NCI-H2081 (cell line): ENCODE measurements at places on chromosomes 6 and 20.

GRCh38 chr20:5001174-5002076, at the start of gene SLC23A2:
TSS of gene SLC23A2 (minus strand) at chr20:5001510. CDS start at chr20:4932562, 68,948 bp downstream.
- DNase-seq: peak; percentile 36

DNA sequence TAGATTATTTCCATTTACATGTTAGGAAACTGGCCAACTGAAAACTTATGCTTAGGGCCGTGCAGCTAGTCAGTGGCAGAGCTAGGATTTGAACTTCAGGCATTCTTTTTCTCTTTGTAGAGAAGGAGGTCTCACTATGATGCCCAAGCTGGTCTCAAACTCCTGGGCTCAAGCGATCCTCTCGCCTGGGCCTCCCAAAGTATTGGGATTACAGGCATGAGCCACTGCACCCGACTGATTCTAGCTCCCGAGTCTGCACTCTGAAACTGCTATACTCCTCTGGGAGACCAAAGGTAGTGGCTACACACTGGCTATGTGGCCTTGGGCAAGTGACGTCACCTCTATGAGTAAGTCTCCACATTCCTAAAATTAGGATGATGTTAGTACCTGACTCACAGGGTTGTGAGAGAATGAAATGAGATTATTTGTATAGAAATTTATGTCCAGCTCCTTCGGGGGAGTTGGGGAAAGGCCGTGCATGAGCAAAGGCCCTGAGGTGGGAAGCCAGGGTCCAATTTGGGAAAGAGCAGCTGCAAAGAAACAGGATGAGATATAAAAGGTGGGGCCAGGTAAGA, 6.4 kb downstream of the PLTP start:
- DNase-seq: no peak

DNA sequence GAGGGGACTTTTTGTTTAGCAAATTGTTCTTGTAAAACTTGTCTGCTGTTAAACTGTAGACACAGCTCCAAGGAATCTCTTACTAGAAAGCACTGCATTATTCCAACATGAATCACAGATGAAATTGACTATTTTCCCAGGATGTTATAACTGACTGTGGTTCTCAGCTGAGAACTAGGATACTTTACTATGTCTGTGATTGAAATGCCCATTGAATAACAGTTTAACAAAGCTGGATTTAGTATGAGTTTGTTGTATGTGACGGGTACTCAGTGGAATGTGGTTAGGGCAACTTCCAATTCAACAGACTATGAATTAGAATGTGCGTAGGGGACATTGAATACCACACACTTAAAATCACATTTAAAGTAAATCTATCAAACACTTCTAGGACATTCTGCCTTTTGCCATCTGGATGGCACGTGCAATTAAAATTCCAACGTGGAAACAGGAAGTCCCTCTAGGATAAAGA, 193.4 kb upstream of the PREP start:
- no peak for DNase-seq

DNA sequence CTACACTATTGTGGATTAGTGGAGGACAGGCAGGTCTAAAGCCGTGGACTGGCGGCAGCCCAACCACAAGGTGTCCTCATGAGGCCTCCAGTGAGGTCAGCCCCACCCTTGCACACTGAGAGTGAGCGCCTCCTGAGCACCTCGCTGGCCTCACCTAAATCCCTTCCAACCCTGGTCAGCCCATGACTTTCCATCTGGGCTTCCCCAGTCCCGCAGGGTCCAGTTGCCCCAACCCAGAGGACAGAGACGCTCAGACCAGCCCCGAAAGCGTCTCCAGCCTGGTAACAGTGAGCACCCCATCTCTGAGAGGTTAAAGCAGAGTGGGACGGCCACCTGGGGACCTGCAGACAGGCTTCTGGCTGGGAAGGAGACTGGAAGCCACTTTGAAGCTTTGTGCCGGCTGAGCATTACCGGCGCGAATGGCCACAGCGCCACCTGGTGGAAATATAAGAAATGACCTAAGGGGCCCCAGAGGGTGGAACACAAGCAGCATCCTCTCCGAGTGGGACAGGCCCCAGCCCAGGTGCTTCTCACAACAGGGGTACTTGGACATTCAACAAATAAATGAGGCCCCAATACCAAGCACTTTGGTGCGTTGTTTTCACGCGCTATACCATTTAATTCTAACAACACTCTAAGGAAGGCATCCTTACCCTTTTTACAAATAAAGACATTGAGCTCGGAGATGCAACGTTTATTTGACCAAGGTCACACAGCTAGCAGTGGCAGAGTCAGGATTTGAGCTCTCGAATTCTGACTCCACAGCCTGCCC, 65.7 kb upstream of the TOP1 start:
- peak; percentile 52 for DNase-seq

DNA sequence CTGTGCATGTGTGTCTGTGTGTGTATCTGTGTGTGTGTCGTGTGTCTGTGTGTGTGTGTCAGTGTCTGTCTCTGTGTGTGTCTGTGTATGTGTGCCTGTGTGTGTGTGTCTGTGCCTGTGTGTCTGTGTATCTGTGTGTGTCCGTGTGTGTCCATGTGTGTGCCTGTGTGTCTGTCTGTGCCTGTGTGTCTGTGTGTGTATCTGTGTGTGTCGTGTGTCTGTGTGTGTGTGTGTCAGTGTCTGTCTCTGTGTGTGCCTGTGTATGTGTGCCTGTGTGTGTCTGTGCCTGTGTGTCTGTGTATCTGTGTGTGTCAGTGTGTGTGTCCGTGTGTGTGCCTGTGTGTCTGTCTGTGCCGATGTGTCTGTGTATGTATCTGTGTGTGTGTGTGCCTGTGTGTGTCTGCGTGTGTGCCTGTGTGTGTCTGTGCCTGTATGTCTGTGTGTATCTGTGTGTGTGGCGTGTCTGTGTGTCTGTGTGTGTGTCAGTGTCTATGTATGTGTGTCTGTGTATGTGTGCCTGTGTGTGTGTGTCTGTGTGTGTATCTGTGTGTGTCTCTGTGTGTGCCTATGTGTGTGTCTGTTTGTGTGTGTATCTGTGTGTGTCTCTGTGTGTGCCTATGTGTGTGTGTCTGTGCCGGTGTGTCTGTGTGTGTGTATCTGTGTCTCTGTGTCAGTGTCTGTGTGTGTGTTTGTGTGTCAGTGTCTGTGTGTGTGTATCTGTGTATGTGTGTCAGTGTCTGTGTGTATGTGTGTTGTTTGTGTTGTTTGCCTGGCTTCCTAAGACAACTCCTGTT, 11.6 kb downstream of the SNPH start:
- no peak for DNase-seq

DNA sequence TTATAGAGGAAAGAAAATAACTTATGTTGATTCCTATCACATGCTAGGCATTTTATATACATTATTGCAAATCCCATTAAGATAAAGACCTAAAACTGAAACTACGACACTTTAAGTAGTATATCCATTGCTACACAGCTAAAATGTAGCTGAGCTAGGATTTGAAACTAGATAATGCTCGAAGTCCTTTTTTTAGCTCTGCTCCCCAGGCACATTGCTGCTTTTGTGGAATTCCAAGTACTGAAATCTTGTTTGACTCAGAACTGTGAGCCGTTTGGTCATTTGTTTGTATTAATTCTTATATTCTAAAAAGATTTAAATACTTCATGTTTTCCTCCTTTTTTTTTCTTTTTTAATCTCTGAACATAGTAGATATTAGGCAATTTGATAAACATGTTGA, 644.8 kb downstream of the HACE1 start:
- no peak for DNase-seq

GRCh38 chr20:43404878-43405277, 52.8 kb upstream of the SRSF6 start:
- DNase-seq: no peak

DNA sequence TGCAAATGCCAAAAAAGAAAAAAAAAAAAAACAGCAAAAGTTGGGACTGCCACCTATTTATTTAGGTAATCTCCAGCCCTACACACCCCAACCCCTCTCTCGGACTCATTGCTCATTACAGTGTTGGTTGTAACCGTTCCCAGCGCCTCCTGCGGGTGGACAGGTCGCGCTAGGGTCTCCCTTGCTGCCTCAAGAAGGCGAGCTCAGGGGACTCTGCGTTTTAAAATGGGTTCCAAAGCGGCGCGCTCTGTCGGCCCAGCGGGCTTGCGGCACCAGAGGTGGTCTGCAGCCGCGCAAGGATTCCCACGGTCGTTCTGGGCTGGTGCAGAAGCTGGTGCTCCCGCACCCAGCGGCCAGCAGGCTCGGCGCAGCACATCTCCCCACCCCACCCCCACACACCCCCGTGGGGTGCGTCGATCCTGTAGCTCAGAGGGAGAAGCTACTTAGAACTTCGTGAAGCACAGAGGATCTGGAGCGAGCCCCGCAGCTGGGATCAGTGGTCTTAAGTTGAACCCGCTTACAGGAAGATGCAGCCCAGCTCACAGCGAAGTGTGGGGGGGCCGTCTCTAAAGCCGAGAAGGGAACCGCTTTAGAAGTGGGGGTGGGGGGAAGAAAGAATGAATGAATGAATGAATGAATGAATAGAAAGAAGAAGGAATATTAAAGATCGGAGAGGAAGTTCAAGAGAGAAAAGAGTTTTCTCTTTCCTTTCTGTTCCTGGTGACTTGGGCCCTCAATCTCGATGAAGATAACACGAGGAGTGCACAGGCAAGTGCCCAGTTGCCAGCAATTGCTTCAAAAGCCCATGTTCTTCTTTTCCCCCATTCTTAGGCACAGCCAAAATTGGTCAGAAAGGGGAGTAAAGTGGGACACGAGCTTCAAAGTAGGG, 780 bp downstream of the TFAP2A start:
- peak; percentile 52 for DNase-seq

DNA sequence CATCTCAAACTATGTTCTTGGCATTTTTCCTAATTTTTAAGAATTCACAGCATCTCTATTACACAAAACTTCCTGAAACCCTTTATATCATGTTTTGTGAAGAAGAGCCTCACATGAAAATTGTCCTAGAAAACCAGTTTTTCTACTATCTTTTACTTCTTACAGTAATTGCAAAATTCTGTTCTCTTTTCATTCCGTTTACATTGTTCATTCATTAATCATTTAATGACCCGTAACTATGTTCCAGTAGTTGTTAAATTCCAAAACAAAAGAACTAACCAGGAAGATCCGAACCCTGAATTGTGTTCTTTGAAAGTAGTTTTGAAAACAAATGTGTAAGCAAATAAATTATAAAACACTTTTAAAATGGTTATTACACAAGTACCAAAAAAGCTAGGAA, 597.0 kb downstream of the EYS start:
- DNase-seq: no peak
